CD4-positive, alpha-beta T cell treated with Interleukin-6 for 4 hours (primary cell): ENCODE measurements at places on chromosomes 1 and 21.

DNA sequence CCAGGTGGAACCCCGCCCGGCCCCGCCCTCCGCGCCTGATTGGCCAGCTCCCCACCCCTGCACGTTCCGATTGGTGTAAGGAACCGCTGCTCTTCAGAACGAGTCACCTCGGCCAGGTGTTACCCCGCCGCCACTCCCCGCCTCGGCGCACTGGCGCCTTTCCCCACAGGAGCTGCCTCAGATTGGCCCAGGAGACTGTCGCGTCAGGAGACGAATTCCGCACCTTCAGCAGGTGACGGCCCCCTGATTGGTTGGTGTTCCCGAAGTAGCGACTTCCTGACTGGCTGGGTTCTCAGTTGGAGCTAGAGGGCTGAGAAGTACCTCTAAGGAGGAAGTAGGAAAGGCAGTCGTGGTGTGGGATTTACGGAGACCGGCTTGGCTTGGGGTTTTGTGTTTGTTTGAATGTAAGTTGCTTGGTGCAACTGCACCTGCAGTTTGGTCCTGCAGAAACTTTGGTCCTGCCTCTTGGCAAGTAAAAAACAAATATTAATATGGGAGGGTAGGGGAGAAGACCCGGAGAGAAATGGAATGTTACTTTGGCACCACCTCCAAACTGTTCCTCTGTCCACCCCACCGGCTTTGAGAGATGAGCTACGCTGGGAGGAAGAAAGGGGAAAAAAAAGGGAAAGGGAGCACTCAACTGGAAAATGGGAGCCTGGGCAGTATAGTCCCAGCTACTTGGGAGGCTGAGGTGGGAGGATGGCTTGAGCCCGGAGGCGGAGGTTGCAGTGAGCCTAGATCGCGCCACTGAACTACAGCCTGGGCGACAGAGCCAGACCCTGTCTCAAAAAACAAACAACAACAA lies 415 bp upstream of the F11R start:
- peak; percentile 95 for DNase-seq

DNA sequence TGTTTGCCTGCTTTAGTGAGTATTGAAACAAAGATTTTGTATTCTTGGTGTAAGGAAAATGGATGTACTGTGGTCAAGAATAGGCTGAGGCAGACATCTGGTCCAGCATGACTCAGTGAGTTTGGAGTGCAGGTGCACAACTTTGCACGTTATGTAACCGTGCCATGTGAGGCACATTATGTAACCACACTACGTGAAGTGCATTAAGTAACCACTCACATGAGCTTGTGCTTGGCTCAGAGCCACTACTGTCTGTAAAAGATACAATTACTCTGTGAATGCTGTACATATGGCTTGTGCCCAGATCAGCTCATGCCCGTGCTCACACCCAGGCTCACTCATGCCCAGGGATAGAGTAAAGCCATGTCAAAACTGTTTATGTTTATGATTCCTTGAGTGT lies 216.8 kb downstream of the CTH start:
- no peak for DNase-seq

DNA sequence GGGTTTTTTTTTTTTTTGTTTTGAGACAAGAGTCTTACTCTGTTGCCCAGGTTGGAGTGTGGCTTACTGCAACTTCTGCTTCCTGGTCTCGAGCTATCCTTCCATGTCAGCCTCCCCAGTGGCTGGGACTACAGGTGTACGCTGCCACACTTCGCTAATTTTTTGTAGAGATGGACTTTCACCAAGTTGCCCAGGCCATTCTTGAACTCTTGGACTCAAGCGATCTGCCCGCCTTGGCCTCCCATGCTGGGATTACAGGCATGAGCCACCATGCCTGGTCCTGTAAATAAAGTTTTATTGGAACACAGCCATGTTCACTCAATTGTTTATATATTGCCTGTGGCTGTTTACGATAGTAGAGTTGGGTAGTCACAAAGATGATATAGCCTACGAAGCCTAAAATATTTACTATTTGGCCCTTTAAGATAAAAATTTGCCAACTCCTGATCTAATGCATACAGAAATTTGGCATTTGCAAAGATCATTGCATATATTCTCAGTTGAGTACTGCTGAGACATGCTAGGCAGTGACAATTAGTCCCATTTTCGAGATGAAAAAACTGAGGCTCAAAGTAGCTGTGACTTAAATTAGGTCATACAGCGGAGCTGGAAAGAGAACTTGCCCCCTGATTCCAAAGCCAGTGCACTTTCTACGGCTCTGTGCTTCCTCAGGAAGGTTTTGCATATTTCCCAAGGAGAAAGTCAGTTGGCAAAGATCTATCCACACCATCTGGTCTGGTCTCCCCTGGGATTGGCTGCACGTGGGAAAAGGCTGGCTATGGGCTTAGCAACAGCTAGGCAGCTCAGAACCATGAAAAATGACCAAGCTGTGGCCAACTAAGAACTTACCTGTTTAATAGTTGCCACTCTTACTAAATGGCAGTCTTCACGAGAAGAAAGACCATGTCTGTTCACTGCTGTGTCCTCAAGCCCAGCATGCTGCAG lies 19.4 kb downstream of the MECR start:
- DNase-seq, result no peak

GRCh38 chr1:183070923-183071618 lies 47.9 kb downstream of the LAMC1 start:
- DNase-seq, result no peak

- DNase-seq, result no peak
Measured at GRCh38 chr1:22283596-22283995, 140.7 kb upstream of the WNT4 start.

DNA sequence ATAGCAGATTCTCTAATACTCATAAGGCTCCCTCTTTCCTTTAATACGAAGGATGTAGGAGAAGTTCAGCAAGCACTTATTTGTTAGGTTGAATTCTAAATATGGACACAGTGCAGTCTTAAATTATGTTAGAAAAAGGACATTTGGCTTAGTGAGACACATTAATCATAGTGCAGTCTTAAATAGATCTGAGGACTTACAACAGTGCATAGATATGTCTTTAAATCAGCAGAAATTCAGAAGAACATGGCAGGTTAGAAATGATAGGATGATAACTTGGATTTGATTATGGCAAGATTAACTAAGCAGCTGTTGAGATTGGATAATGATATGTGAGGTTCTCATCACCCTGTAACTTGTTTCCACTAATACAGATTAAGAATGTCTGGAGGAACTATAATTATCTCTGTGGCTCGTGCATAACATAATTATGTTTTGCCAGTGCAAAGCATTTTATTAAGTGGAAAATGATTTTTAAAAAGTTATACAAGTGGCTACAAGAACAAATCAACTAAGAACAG lies 485.9 kb downstream of the USP25 start:
- DNase-seq, result no peak

GRCh38 chr1:43930168-43930948 lies 3.2 kb upstream of the ARTN start:
- peak; percentile 18 for DNase-seq
